Stimulated activated CD4-positive, alpha-beta T cell treated with anti-CD3 and anti-CD28 coated beads, Interleukin-12 subunit alpha, Interleukin-12 subunit beta, amount 100 ng/mL, for 48 hours (primary cell): ENCODE measurements at places on chromosomes 5 and 9.

DNA sequence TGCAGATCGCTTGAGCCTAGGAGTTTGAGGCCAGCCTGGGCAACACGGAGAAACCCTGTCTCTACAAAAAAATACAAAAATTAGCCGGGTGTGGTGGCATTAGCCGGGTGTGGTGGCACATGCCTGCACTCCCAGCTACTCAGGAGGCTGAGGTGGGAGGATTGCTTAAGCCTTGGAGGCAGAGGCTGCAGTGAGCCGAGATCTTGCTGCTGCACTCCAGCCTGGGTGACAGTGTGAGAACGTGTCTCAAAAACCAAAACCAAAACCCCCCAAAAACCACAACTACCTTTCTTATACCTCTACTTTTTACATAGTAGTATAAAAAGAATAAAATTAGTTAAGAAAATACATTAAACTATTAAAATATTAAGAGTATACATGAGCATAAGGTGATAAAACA is 121.2 kb downstream of the RAPGEF6 start:
- no peak for DNase-seq

DNA sequence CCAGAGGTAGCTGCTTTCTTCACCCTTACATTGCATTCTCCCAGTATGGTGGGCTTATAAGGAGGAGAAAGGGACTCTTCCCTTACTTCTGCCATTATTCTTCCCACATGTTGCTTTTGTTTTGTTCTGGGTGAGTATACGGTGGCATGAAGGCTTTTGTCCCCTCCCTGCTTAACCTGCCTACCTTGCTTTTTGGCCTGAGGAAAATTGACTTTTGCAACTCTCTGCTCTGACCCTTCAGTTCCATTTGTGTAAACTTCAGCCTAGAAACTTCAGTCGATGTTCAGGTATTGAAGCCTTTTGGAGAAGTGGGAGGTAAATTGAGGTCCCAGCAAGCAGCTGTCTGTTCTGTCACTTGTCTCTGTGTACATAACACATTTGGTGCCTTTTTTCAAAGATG is 110.2 kb downstream of the PCSK1 start:
- no peak for DNase-seq

GRCh38 chr5:74767579-74767913 is 497 bp downstream of the NSA2 start:
- DNase-seq: peak; percentile 5

DNA sequence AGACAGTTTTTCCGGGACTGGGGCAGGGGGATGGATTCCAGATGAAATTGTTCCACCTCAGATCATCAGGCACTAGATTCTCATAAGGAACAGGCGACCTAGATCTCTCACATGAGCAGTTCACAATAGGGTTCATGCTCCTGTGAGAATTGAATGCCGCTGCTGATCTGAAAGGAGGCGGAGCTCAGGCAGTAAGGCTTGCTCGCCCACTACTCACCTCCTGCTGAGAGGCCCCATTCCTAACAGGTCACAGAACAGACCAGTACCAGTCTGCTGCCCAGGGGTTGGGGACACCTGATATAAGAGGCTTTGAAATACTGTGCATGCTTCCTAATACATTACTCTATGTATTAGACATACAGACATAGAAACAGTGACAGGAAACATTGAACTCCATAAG is 41.1 kb downstream of the PTPRD start:
- DNase-seq: no peak

DNA sequence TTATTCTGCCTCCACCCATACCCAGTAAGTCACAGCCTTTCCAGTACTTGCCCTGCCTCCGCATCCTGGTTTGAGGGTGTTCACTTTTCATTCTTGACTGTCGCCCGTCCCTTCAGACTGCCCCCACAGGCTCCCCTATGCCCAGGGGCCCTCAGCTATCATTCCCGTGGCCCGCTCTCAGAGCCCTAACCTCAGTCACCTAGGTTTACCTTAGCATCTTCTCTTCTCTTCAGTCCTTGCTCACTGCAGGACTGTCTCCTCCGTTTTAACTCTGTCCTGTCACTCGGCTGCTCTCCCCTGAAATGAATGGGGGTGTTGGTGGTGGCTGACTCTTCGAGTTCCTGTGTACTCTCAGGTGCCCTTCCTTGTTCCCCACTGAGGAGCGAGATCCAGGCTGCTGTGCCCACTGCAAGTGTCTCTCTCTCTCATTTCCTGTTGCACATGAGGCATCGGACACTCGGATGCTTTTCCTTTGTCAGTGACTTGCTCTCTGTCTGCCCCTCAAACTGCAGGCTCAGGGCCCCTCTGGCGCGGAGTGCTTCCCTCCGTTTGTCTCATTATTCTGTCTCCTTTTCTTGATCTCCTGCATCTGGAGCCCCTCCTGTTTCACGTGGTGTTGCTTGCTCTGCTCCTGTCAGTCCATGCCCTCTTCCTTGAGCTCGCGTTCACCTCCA is 89.8 kb downstream of the CACNA1B start:
- no peak for DNase-seq

DNA sequence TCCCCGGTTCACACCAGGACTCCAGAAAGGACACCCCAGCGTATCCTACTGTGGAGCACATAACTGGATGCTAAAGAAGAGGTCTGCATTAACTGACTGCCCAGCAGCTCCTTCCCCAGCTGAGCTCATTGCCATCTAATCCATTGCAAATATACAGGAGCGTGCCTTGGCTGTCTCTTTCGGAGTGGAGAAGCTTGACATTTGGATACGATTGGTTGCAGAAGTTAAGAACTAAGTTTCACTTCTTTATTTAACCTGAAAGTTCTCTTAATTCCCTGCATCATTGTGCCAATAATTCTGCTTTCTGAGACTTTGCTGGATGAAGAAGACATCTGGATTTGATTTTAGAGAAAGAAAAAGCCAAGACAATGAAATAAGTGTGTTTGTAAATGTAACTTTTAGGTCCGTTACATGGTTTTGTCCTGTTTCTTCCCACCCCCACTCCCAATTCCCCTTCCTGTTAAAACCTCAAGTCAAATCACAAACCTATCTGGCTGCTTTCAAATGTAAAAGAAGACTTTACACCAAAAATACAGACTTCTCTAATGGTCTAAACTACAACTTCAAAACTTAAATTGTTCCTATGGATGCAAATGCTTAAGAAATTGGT is 33.9 kb downstream of the TAS2R1 start:
- DNase-seq: no peak

DNA sequence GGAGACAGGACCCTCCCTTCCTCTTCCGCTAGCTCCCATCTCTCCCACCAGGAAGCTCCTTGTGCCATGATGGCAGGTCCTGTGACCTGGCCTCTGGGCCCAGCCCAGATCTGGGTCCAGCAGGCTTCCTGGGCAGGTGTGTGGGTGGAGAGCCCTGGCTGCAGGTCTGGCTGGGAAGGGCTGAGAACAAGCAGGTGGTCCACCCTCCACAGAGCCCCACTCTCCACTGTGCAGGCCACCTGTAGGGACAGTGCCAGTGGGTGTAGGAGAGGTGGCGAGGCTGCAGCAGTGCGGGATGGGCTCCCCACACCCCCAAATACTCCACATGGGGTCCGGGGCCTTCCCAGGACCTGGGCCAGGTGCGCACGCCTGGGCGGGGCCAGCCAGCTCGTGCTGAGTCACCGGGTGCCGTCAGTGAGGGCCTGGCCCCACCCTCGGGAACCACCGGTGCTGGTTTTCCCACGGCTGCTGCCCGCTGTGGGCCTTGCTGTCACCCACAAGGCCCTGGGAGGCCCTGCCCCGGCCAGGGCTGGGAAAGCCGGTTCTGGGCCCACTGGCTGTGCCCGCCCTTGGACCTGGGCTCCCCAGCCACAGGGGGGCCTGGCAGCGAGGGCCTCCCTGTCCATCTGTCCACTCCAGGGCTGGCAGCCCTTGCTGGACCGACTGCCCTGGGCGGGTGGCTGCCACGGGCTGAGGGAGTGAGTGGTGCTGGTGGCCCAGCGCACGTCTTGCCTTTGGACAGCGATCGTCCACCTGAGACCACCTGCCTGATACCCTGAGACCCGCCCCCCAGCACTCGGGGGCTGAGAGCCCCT is 9.3 kb upstream of the NRARP start:
- no peak for DNase-seq

GRCh38 chr9:110825950-110826349 is 157.4 kb downstream of the MUSK start:
- no peak for DNase-seq

DNA sequence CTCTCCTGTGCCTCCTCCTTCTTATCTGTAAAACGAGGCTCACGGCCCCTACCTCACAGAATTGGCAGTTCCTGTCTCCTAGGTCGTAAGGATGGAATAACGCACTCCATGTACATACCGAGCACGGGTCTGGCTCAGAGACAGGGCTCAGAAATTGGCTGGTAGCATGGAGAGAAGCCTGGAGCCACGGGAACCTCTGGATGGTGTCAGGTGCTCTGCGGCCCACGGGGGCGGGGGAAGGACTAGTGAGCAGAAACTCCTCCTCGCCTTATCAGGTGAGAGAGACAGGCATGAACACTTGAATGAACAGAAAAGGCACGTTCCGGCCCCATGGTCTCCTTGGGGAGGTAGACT is 15.4 kb upstream of the C5orf47 start:
- no peak for DNase-seq

- DNase-seq: no peak
Measured at GRCh38 chr9:33049680-33050361, 24.7 kb downstream of the DNAJA1 start.

DNA sequence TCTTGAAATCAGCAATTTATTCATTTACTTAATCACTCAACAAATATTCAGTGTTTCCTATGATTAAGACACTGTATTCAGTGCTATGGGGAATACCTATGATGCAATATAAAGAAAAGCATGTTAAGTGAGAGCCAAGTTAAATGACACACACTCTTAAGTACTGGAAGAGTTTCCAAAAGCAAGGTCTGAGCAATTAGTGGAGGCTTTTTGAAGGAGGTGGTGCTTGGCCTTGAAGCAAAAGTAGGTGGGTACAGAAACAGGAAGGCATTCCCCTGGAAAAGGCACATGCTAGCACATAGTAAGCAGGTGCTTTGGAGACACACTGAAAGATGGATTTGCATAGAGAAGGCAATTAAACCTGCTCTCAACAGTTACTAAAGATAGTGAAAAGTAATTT is 4.0 kb downstream of the TSLP start:
- DNase-seq: no peak

- no peak for DNase-seq
Measured at GRCh38 chr5:637581-638450, 25.7 kb downstream of the CEP72 start.

DNA sequence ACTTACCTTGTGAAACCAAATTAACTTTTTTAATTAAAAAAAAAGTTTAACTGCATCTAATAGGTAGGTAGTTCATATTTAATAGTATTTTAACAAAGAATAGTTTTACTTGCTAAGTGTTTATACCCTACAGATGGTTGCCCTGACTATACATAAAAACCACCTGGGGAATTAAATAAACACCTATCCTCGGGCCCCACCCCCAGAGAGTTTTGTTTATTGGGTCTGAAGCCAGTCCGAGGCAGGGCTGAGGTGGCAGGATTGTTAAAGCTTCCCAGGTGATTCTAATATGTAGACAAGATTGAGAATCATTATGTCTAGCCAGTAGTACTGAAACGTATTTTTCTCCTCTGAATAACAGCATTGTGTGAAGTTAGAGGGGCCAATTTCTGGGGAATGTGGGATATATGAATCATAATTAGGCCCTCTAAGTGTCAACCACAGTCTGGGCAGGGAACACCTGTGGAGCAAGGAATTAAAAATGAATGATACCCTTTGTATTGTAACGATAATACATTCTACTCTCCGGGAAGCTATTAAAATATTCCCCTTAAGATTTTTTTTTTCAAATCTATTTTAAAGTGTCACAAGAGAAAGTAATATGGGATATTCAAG is 5.6 kb upstream of the PAM start:
- DNase-seq: no peak

- no peak for DNase-seq
Measured at GRCh38 chr5:36631154-36631553, 24.7 kb downstream of the SLC1A3 start.

GRCh38 chr9:137048655-137049543 is 2.9 kb upstream of the NPDC1 start:
- DNase-seq: no peak

DNA sequence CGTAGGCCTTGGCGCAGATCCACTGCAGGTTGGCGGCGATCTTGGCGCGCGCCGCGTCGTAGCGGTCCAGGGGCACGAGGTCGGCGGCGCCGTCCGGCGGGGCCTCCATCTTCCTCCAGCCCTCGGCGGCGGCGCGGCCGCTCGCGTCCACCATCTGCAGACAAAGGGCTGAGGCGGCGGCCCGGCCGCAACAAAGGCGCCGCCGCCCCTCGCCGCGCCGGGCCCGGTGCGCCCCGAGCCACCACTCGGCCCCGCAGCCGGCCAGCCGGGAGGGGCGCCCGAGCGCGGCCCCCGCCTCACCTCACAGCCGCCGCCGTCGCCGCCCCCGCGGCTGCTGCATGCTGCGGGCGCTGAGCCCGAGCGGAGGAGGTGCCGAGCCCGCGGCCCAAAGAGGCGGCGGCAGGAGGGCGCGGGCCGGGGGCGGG is 328 bp downstream of the CAMSAP1 start:
- no peak for DNase-seq

GRCh38 chr9:70688704-70689103 is 274.2 kb upstream of the KLF9 start:
- no peak for DNase-seq

DNA sequence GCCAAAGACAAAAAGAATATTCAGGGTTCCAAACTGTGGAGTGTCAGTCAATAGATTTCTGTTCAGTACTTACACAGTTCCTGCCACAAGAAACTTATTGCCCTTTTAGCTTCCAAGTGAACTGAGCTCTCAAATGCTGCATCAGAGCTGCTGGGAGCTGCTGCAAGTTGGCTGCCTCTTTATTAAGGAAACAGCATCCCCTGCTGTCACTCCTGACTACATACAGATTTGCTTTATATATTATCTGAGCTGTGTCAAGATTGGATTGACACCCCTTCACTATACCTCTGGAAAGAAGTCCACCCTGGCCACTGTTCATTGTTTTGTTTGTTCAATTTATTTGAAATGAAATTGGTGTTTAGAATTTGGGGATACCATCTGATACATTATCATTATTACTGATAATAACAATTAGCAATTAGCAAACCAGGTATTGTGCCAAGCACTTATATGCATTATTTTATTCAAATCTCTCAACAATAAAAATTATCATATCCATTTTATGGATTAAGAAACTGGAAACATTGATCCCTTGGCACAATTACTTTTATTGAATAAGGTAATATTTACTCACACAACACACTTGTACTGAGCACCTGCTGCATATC is 16.4 kb upstream of the C5orf58 start:
- DNase-seq: no peak

GRCh38 chr9:126515001-126515872 is 98.5 kb upstream of the LMX1B start:
- DNase-seq: no peak

- DNase-seq: no peak
Measured at GRCh38 chr9:101572316-101572715, 22.5 kb downstream of the PPP3R2 start.
